ENCODE measurements at places on chromosomes 6 and 20. TPM values are rescaled to one million over a fixed set of nuclear protein-coding genes. Genes with fewer than 3 reads are reported as not detected.

DNA sequence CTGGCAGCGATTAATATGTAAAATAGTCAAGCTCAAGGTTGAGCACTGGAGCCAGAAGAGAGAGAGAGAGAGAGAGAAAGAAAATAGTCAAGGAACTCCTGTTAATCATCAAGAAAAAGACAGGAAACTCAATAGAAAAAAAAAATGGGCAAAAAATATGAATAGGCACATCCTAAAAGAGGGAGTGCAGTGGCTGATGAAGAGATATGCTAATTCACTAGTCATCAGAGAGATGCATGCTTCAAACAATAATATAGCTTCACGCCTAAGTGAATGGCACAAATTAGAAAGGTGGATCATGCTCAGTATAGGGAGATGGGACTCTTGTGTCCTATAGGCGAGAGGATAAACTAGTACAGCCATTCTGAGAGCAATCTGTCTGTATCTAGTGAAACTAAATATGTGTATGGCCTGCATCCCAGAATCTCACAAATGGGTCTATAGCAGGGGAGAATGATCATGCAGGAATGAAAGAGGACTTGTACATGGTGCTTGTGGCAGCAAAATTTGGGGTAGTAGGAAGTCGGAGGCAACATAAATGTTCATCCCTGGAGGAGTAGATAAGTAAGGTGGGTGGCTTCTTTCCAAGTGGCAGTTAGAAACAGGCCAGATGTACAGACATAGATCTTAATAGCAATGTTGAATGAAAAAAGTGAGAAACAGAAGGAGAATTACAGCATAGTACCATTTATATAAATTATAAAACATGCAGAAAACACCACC, 176.8 kb downstream of the VEGFA start:
- H3K4me3 ChIP-seq = no peak overlapping the region
- no peak overlapping the region for H3K27ac ChIP-seq
- H3K27me3 ChIP-seq = no peaks in the 10 kb centered on the region
- H3K36me3 ChIP-seq = no peaks in the 10 kb centered on the region

DNA sequence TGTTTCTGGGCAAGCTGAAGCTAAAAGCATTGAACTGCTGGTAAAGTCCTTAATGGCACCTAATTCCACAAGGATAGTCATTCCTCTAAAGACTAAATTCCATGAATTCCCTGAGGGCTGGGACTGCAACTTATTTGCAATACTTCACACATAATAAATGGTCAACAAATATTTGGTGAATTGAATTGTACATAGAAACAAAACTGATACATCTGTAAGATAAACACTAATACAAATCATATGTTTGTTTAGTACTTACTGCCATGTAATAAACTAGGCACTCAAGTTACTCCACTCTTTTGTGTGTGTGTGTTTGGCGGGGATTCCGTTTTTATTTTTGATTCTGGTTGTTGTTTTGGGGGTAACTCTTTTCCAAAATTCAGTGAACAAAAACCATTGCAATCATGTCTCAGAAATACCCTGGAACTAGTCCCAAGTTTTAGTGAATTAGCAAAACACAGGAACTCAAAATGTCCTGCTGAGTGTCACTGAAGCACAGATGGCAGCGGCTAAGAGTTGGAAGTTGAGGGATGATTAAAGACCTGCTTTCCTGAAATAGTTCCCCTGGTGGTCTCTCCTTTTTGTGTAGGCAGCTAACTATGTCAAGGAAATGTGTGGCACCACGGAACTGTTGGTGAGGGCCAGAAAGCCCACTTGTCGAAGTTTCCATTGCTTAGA, 74.8 kb upstream of the SNRPB2 start:
- DNase-seq = no peak
- no peaks in the 10 kb centered on the region for H3K27me3 ChIP-seq
- H3K36me3 ChIP-seq = no peaks in the 10 kb centered on the region
- no peak overlapping the region for H3K27ac ChIP-seq

XKR7 gene
- total RNA-seq = not detected

THBD gene
- total RNA-seq = under 0.01 TPM

FOXF2 gene
- 2.5 TPM for total RNA-seq

- no peak for DNase-seq
- H3K27me3 ChIP-seq = no peaks in the 10 kb centered on the region
- no peak overlapping the region for H3K27ac ChIP-seq
- no peaks in the 10 kb centered on the region for H3K4me1 ChIP-seq
- no peak overlapping the region for H3K4me3 ChIP-seq
- no peaks in the 10 kb centered on the region for H3K36me3 ChIP-seq
Measured at GRCh38 chr6:167139761-167140160, 16.9 kb downstream of the CCR6 start.

- peak within 1 kb of the TSS; percentile 47 for H3K4me3 ChIP-seq
- H3K27me3 ChIP-seq = no peaks in the 10 kb centered on the region
- peaks cover 11% of the 10 kb centered on the region for H3K36me3 ChIP-seq
- peaks cover 20% of the 10 kb centered on the region for H3K4me1 ChIP-seq
- peak within 1 kb of the TSS; percentile 100 for H3K27ac ChIP-seq
Measured at GRCh38 chr20:56411759-56412472, at the start of gene CASS4. CASS4 (plus strand) TSS chr20:56412260; CDS start chr20:56412459, 199 bp downstream.

TNFRSF21 gene
- 2.5 TPM for total RNA-seq

TRAPPC3L gene
- total RNA-seq = not detected

GRCh38 chr20:42889517-42889916, 300.2 kb downstream of the PTPRT start:
- no peak overlapping the region for H3K4me3 ChIP-seq
- H3K27ac ChIP-seq = no peak overlapping the region
- no peak for DNase-seq

- peak; percentile 5 for DNase-seq
- H3K4me3 ChIP-seq = no peak overlapping the region
- H3K36me3 ChIP-seq = no peaks in the 10 kb centered on the region
Measured at GRCh38 chr6:7673063-7673536, 52.8 kb upstream of the BMP6 start.

GRCh38 chr20:61848851-61849250, 216.8 kb downstream of the TAF4 start:
- H3K4me3 ChIP-seq = no peak overlapping the region
- H3K4me1 ChIP-seq = no peaks in the 10 kb centered on the region
- H3K27me3 ChIP-seq = peaks cover 5% of the 10 kb centered on the region
- no peaks in the 10 kb centered on the region for H3K36me3 ChIP-seq
- no peak overlapping the region for H3K27ac ChIP-seq

RIMS4 gene
- total RNA-seq = not detected

CLDN20 gene
- not detected for total RNA-seq

CLVS2 gene
- total RNA-seq = not detected

DNA sequence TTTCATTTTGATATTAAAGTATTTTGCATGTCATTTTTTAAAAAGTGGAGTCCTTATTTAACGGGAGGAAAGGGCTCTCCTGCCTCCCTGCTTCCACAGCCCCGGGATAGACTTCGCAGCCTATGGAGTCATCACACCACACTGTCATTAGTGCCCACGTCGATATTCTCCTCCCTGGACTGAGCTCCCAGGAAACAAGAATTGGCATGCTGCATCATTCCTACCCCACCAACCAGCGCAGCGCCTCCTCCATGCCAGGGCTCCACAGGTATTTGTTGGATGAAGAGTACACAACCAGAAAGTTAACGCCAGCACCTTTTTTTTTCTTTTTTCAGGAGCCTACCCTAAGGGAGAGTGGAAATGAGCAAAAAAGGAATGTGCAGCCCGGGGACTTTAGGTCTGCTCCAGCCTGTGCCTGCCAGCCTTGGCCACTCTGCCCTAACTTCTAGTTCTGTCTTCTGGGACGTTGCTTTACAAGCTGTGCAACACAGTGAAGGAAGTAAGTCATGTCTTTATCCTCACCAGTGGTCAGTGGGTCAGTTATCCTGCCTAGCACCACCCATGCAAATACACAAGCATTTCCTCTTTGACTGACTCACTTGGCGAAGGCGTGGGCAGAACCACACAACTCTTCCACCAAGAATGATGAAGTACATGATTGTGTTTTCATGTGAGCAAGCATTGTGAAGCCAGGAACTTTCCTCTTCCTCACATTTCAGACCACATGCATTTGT, 180.7 kb upstream of the UST start:
- peak overlapping the region; percentile 44 for H3K27ac ChIP-seq
- no peak overlapping the region for H3K4me3 ChIP-seq
- no peaks in the 10 kb centered on the region for H3K36me3 ChIP-seq
- H3K27me3 ChIP-seq = no peaks in the 10 kb centered on the region
- H3K4me1 ChIP-seq = peaks cover 8% of the 10 kb centered on the region
- peak; percentile 97 for DNase-seq

- H3K36me3 ChIP-seq = no peaks in the 10 kb centered on the region
- no peak overlapping the region for H3K4me3 ChIP-seq
- peaks cover 2% of the 10 kb centered on the region for H3K4me1 ChIP-seq
- DNase-seq = peak; percentile 91
- no peak overlapping the region for H3K27ac ChIP-seq
Measured at GRCh38 chr6:140774080-140774505, 1358.6 kb upstream of the GJE1 start.

DNA sequence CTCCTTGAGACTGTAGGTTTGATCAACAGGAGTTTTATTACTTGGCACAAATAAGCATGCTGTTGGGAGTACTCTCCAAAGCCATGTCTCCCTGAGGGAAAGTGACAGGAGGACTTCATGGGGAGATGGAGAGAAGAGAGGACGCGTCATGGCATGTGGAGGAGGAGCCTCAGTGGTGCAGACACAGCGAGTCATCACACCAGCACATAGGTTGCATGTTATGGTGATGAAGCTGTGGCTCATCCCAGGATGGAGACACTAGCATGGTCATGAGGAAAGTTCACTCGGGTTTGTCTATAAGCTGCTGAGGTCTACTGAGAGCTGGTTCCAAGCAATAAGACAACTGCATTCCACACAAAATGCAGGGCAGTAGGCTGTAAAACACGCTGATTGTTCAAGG, 13.2 kb upstream of the SSTR4 start:
- H3K4me1 ChIP-seq = no peaks in the 10 kb centered on the region
- no peak overlapping the region for H3K27ac ChIP-seq
- H3K4me3 ChIP-seq = no peak overlapping the region
- peak; percentile 10 for DNase-seq
- peaks cover 1% of the 10 kb centered on the region for H3K27me3 ChIP-seq
- H3K36me3 ChIP-seq = no peaks in the 10 kb centered on the region

C6orf15 gene
- total RNA-seq = not detected

OR2H2 gene
- total RNA-seq = not detected

GRCh38 chr6:87945966-87946365, 101.7 kb upstream of the SPACA1 start:
- H3K27ac ChIP-seq = no peak overlapping the region
- DNase-seq = no peak
- H3K36me3 ChIP-seq = no peaks in the 10 kb centered on the region
- H3K27me3 ChIP-seq = peaks cover 9% of the 10 kb centered on the region

GRCh38 chr6:119612176-119612891, 262.8 kb upstream of the MAN1A1 start:
- H3K4me1 ChIP-seq = peaks cover 5% of the 10 kb centered on the region
- H3K27ac ChIP-seq = no peak overlapping the region
- H3K36me3 ChIP-seq = no peaks in the 10 kb centered on the region
- DNase-seq = peak; percentile 8
- no peaks in the 10 kb centered on the region for H3K27me3 ChIP-seq
- H3K4me3 ChIP-seq = no peak overlapping the region

Data from IMR-90 (cell line).